CD4-positive, alpha-beta T cell treated with Interleukin-15 for 4 hours (primary cell): ENCODE measurements at places on chromosomes 3 and 15.
A peak's percentile ranks its signal among the peaks of the same experiment; 100 is the strongest.

DNA sequence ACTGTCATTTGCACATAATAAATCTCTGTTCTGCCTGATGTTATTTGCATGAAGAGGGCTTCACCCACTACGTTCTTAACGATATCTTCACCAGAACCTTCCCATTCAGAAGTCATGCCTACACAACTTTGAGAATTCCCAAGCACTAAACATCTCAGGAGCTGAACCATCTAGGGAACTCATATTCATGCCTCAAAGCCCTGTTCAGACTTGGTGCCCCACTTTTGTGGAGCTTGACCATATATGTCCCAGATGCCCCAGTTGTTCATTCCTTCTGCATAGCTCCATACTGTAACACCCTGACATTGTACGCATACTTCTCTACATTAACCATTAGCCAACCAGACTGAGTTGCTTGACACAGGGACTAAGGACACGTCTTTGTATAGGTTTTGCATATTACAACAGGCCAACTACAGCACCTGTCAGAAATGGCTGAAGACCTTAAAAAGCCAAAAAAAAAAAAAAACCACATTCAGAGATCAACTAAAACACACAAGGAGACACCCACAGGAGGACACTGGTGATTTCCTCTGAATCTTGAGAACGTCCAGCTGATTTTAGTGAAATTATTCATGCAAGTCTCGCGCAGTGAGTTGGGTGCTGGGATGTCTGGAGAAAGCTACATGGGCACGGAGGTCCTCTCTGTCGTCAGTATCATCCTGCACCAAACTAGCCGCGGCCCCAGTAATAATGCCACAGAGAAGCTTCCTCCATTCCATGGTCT lies 141.4 kb downstream of the FOXP1 start:
- no peak for DNase-seq

GRCh38 chr3:168161696-168162095 lies 66.0 kb upstream of the GOLIM4 start:
- DNase-seq: no peak

DNA sequence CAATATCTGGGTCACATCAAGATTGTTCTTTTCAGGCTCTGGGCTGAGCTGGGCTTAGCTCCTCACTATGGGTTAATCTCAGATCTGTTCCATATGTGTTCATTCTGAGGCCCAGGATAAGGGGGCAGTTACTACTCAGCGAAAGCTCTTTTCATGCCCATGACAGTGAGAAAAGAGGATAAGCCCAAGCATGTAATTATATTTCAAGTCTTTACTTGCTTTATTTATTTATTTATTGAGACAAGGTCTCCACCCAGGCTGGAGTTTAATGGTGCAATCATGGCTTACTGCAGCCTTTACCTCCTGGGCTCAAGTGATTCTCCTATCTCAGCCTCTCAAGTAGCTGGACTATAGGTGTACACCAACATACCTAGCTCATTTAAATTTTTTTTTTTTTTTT lies 44.7 kb upstream of the SELENOK start:
- DNase-seq: no peak

- peak; percentile 46 for DNase-seq
Measured at GRCh38 chr3:179929091-179929529, 107.6 kb downstream of the PEX5L start.

- DNase-seq: peak; percentile 53
Measured at GRCh38 chr3:101574388-101575112, 570 bp downstream of the PCNP start.

DNA sequence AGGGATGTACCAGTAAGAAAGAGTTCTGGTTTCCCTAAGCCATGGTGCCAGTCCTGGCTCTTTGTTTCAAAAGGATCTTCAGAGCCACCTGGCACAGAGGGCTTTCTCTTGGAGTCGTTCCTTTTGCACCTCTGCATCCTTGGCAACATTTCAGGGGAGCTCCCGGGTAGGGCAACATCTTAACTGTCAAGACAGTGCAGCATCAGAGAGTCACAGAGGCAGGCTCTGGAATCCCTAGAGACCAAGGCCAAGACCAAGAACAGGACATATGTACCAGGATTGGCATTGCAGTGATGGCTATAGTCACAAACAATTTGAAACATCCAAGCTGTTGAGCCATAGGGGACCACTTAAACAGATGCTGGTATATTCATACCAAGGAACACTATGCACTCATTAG lies 129.4 kb upstream of the ADPGK start:
- DNase-seq: no peak

DNA sequence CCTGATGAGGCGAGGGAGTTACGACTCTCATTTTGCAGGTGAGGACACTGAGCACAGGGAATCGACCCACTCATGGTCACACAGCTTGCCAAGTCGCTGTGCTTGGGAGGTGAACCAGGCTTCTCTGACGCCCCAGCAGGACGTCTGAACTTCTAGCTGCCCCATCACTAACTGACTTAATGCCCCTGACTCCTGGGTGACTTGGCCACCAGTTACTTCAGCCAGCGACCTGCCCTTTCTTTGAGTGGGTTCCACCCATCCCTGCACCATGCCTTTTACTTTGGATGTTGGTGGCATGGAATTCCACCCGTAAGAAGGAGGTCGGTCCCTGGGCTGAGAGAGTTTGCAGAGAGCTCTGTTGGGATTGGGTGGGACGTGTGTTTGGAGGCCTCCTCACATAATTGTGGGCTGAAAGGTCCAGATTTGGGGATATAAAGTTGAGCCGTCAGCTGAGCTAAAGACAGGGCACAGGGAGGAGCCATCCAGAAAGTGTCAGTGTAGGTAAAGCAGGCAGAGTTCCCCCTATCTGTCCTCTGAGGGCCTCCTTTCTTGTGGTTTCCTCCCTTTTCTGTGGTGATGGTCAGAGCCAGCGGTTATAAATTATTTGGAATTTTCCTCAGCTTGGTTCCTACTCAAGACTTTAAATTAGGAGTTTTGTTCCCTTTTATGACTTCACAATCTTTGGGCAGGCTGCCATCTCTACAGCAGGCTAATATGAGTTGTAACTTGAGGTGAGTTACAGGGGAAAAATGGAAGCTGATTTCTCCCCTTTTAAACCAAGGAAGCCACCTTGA lies 55.0 kb downstream of the FLNB start:
- no peak for DNase-seq

GRCh38 chr3:3699816-3700633 lies 99.2 kb upstream of the LRRN1 start:
- DNase-seq: no peak

DNA sequence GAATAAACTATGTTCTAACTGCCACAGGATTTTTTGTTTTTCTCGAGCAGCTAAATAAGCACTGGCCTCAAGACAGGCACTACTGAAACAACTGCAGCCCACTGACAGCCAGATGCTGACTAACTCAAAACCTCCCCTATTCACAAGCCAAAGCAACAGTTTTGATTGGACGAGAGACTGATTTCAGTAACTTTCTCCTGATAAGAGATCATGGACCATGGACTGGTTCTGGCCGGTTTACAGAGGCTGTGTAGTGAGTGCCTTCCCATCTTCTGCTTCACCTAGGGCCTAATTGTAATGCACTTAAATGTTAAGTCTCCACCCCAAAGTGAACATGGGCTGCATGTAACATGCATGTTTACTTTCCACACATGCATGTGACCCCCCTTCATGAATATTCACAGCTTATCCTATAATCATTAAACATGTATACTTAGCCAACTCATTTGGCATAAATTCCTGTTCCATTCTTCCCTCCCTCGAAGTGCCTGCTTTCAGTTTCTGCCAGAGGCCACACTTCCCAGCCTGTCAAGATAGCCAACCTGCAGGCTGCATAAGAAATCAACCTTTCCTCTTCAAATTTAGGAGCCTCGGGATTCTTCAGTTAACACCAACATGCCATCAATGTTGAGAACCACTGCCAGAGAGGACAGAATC lies 108.2 kb downstream of the ULK4 start:
- no peak for DNase-seq

GRCh38 chr3:32443478-32443877 lies 51.8 kb downstream of the CMTM7 start:
- peak; percentile 38 for DNase-seq

DNA sequence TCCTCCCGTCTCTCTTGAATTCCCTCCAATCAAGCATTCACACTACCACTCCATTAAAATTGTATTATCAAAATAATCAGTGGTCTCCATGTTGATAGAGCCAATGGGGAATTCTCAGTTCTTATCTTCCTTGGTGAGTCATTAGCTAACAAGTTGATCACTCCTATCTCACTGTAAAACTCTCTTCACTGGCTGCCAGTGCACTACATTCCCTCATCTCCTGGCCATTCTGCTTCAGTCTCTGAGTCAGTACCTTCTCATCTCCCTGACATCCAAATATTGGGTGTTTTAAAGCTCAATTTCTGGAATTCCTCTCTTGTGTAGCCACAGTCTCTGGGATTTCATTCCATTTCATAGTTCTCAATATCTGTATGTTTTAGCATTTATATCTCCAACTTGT lies 175.2 kb downstream of the ALDH1A2 start:
- DNase-seq: no peak

- no peak for DNase-seq
Measured at GRCh38 chr3:127597020-127597771, 1.0 kb upstream of the MCM2 start.

GRCh38 chr3:50850639-50851511 lies 176.1 kb downstream of the DOCK3 start:
- DNase-seq: no peak

- no peak for DNase-seq
Measured at GRCh38 chr15:77865701-77866100, 211.8 kb downstream of the TBC1D2B start.

DNA sequence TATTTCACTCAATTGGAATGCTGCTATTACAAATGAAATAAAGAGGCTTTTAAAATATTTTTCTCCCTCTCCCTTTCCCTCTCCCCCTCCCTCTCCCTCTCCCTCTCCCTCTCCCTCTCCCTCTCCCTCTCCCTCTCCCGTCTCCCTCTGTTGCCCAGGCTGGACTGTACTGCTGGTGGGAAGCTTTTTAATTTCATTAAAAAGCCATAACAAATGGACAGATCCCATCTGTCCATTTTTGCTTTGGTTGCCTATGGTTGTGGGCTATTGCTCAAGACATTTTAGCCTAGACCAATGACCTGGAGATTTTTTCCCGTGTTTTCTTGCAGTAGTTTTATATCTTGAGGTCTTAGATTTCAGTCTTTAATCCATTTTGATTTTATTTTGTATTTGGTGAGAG lies 107.2 kb upstream of the LRRC3B start:
- DNase-seq: no peak

- no peak for DNase-seq
Measured at GRCh38 chr15:68592054-68592453, 13.3 kb downstream of the CORO2B start.

- DNase-seq: no peak
Measured at GRCh38 chr3:52503788-52504424, 8.8 kb downstream of the STAB1 start.

- DNase-seq: no peak
Measured at GRCh38 chr3:110804856-110805255, 266.8 kb upstream of the NECTIN3 start.
